Left ventricle myocardium inferior (tissue), 1 donor: ENCODE measurements at places on chromosomes 6 and 20.

GRCh38 chr6:837380-837779 lies 144.4 kb upstream of the EXOC2 start:
- no peak for DNase-seq

- no peak for DNase-seq
Observed at GRCh38 chr6:2542101-2542857, 208.4 kb downstream of the MYLK4 start.

GRCh38 chr20:49646126-49646525 lies 67.6 kb downstream of the B4GALT5 start:
- DNase-seq, result no peak

GRCh38 chr20:19338960-19339359 lies 126.5 kb downstream of the SLC24A3 start:
- DNase-seq, result no peak

GRCh38 chr6:2688401-2689064 lies 62.2 kb downstream of the MYLK4 start:
- DNase-seq, result no peak

- DNase-seq, result no peak
Observed at GRCh38 chr20:54200487-54201267, 7.2 kb upstream of the PFDN4 start.

DNA sequence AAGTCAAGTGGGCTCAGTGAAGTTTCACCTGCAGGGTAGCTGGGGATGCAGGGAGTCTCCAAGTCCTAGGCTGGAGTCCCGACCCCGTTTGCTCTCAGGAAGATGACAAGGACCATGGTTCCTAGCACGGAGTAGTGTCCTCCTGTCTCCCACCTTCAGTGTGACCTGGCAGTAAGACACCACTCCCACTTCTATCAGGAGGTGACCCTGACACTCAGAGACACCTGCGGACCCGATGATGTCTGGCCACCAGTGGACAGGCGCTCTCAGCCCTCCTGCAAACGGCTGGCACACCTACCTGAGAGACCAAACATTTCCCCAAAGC lies 1.1 kb downstream of the SOD2 start:
- no peak for DNase-seq
